ENCODE measurements at places on chromosomes 1 and 21.

- DNase-seq: no peak
These were observed 1.9 kb downstream of the TOR1AIP2 start for GRCh38 chr1:179875596-179876299.

- no peak for DNase-seq
These were observed 104.9 kb downstream of the RUNX1 start for GRCh38 chr21:34944015-34944755.

DNA sequence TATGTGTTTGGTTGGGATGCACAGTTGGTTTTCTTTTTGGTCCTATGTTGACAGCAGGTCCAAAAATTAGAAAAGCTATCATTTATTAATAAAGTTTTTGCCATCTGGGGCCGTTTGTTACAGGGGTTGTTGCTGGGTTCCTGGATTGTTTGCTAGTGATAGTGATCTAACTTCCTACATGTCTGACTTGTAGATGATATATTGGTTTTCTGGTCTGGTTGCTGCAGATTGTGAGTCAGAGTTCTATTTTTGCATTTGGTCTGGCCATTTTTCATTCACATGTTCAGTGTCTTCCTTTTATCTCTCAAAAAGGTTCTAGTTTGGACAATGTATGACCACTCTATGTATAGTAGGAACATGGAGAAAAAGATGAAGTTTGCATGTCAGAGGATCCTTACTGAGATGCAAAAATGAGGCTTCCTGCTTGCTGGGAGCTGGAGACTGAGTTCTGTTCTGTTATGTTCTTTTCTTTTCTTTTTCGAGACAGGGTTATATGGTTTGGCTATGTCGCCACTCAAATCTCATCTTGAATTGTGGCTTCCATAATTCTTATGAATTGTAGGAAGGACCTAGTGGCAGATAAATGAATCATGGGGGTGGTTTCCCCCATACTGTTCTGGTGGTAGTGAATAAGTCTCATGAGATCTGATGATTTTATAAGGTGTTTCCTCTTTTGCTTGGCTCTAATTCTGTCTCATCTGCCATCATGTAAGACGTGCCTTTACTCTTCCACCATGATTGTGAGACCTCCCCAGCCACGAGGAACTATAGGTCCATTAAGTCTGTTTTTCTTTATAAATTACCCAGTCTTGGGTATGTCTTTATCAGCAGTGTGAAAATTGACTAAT lies 4.2 kb upstream of the NVL start:
- no peak for DNase-seq

DNA sequence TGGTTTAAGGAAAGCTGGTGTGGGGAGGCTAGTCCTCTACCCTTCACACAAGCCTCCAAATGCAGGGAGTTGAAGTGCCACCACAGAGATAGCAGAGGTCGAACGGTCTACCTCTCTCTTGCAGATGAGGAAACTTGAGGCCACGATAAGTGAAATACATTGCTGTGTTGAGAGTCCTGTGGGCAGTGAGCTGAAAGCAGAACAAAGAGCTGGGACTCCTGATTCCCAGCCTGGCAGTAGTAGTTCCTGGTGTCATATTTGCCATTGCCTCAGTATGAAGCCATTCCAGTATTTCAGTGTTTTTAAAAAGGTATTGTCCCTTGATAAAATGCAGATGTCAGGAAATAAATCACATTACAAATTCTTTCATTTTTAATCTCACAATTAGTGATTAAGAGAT lies 28.6 kb downstream of the AK4 start:
- DNase-seq: no peak

DNA sequence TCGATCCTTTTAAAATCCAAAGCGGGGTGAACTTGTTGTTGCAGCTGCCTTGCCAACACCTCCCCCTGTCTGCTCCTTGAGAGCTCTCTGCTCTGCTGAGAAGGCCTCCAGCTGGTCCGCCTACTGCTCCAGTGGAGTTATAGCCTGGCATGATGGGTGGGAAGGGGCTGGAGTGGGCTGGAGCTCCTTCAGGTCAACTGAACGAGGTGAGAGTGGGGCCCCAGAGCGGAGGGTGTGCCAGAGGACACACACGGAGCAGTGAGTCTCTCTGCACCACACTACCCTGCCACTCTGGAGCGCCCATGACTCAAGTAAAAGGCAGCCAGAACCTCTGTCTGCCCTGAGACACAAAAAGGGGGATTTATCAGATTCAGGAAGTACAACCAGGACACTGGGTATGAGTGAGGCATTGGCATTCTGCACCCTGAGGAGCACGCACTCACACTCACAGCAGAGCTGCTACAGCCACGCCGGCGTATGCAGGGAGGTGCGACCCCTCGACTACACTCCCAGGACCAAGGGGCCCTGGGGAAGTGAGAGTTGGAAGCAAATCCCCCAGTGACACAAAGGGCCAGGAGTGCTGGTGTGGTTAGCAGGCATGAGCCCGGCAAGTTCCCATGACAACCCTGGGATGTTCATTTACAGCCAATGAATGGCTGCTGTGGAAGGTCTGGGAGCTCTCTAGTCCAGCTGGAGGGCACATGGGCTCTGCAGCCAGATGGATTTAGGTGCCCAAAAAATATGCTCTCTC lies 28.0 kb upstream of the EVA1B start:
- DNase-seq: peak; percentile 78

DNA sequence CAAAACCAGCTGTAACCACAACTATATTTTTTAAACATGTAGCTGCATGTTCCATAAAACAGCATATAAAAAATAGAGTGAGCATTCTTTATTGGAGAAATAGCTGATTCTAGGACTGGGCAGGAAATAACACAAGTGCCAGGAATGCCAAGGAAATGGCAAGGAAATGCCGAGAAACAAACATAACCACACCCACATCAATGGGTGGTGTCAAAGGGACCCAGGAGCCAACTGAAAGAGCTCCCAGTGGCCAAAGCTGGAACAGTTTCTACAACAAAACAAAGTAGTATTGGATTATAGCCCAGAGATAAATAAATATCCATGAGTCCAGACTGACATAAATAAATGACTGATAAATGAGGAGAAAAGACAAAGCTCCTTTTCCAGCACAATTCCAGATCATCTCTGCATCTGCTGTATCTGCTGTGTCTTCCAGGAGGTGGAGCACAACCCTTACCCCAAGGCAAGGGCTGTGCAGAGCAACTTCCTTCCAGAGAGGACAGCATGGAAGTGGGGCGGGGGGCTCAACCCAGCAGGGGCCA lies 28.1 kb downstream of the ADARB1 start:
- no peak for DNase-seq

- no peak for DNase-seq
These were observed 117.2 kb downstream of the FASLG start for GRCh38 chr1:172776071-172776470.

DNA sequence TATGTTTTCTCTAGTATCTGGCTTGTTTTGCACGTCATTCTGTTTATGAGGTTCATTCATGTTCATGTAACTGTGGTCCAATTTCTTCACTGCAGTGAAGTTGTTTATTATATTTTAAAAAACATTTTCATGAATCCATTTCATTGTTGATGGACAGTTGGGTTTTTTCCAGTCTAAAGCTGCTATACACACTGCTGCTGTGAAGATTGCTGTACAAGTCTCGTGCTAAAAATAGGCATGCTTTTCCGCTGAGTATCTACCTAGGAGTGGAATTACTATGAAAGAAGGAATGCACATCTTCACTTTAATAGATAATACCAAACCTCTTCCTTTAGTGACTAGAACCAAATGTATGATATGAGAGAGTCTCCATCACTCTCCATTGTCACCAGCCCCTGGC lies 49.0 kb upstream of the ETS2 start:
- DNase-seq: no peak

DNA sequence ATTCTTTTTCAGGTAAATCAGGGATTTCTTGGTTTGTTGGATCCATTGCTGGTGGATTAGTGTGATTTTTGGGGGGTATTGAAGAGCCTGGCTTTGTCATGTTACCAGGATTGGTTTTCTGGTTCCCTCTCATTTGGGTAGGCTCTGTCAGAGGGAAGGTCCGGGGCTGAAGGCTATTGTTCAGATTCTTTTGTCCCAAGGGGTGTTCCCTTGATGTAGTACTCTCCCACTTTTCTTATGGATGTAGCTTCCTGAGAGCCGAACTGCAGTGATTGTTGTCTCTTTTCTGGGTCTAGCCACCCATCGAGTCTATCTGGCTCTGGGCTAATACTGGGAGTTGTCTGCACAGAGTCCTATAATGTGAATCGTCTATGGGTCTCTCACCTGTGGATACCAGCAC lies 17.6 kb upstream of the CCSAP start:
- no peak for DNase-seq
